ENCODE measurements at places on chromosomes 4 and X.

DNA sequence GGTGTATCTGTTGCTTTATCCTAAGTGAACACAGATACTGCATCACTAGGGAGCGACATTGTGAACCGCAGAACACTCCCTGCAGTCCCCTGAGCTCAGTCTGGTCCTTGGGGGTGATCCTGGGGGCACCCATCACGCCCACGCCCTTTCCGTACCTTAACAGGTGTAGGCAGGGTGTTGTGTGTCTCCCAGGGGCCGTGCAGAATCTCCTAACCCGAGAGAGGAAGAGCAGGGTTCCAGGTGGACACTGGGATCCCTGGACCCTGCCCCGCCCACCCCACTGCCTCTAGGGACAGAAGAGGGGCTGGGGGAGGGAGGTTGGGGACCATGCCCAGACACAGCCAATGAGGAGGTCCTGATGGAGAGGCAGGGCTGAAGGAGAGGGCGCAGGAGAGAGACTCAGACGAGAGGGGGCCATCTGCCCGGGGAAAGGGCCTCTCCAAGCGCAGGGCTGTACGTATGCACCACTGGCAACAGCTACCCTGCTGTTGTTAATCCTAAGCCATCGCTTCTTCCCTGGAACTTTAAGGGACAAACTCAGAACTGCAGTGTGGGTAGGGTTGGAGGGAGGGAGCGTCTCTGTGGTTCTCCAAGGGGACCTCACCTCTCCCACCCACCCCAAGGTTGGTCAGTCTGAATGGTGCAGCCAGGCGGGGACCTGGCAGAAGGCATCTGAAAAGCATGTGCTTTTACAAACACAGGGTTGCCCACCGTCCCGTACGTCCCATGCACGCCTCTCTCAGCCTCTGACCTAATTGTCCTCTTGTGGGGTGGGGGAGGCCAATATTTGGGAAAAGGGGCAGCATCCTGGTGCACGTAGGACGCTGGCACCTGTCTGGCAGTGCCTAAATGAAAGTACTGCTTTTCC lies 2.5 kb downstream of the P2RY8 start:
- peak; percentile 25 for DNase-seq

DNA sequence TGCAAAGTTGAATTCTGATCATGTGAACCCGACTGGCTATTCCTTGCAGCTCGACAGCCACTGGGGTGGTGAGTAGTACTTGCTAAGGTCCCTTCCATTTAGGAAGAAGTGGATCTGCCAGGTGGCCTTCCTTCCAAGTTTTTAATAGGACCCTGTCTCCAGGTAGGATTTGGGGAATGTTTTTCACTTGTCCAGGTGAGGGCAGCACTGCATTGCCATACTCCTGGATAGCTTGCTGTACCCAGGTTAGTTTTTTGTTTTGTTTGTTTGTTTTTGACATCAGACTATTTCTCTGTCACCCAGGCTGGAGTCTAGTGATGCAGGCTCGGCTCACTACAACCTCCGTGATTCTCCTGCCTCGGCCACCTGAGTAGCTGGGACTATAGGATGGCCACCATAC lies 29.8 kb downstream of the SAGE1 start:
- DNase-seq = peak; percentile 11

GRCh38 chrX:18917831-18918230 lies 66.1 kb downstream of the PHKA2 start:
- no peak for DNase-seq

DNA sequence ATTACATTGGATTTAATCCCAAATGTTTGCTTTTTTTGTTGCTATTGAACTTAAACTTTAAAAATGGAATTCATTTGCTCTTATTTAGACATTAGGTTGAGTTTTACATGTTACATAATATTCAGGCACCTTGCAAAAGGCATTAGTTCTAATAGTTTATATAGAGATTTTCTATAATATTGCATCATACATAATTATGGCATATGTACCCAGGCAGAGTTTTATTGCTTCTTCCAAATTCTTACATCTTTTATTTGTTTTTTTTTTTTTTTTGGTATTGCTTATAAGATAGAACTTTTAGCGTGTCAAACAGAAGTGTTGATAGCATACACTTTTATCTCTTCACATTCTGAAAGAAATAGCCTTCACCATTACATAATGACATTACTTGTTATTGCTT lies 487.7 kb downstream of the GABRG1 start:
- DNase-seq = no peak

- no peak for DNase-seq
Observed at GRCh38 chr4:176988226-176988625, 195.5 kb upstream of the VEGFC start.

DNA sequence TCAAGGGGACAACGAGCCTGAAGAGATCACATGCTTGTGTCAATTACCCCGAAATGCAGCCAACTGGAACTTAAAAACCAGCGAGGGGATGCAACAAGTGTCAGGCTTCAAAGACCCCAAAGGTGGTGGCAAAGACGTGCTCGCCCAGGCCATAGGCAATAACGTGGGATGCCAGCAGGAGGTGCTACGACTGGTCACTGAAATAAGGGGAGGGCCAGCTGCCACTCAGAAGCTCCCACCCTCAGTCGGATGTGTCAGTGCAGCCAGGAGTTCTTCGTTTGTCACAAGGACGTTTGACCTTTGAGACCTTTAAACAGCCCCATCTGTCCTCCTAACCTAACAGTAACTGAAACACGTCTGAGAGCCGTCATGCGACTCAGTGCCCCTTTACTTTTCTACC lies 556.8 kb upstream of the PCDH10 start:
- peak; percentile 10 for DNase-seq

- DNase-seq = no peak
Observed at GRCh38 chrX:68443155-68443868, 10.0 kb upstream of the OPHN1 start.

DNA sequence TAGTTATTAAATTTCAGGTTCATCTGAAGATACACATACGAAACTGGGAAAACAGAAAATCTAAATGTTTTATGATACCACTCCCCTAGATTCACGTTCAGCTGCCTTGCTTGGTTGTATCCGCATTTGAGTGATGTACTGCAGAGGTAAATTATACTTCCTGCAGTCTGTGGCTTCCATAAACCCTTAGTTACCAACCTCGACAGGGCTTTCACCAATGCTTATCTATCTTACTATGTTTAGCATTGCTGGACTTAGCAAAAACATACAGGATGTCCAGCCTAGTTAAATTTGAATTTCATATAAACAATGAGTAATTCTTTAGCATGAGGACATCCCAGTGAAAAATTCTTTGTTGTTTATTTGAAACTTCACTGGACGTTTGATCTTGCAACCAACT lies 108.8 kb downstream of the TMA16 start:
- no peak for DNase-seq

DNA sequence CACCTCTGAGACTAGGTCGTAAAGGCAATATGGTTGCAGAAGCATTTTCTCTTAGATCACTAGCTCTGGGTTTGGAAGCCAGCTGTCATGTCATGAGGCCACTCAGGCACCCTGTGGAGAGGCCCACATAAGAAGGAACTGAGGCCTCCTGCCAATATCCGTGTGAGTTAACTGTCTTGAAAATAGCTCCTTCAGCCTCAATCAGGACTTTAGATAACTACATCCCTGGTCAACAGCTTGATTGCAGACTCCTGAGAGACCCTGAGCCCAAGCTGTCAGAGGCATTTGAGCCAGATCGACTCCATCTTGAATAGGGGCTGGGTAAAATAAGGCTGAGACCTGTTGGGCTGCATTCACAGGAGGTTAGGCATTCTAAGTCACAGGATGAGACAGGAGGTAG lies 15.1 kb upstream of the REPS2 start:
- DNase-seq = peak; percentile 37

GRCh38 chr4:163623787-163624186 lies 129.3 kb downstream of the TMA16 start:
- DNase-seq = no peak

GRCh38 chr4:173367285-173367684 lies 3.5 kb upstream of the SAP30 start:
- no peak for DNase-seq

DNA sequence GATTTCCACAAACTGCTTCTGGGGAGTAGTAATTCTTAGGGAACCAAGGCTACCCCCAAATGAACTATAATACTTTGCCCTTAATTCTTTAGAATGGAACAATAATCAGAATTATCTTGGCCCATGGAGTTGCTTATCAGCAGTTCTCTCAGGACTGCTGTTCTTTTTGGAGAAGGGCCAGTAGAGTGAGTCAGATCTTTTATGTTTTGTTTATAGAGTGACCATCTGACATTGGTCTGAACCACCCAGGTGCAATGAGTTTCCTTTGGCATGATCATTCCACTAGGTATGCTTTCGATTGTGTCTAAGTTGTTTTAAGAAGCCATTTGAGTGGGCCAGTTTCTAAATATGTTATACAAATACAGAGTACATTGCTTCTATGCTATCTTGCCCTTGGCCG lies 31.8 kb downstream of the PRRG1 start:
- DNase-seq = no peak

DNA sequence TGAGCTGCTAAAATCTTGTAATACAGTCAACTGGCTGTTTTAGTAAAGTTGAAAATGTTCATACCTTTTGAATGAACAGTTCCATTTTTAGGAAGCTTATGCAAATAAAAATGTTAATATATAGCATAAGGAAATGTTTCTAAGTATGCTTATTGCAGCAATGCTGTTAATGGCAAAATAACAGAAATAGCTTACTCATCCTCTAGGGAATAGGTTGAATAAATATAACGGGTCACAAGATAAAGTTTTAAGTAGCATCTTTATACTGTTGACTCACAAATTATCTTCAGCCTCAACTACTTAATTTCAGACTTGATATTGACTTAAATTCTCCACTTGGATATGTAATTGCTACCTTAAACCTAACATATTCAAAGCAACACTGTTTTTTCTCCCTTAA lies 27.7 kb downstream of the HERC3 start:
- DNase-seq = no peak

- DNase-seq = no peak
Observed at GRCh38 chr4:8160233-8160560, 1.6 kb upstream of the ABLIM2 start.

DNA sequence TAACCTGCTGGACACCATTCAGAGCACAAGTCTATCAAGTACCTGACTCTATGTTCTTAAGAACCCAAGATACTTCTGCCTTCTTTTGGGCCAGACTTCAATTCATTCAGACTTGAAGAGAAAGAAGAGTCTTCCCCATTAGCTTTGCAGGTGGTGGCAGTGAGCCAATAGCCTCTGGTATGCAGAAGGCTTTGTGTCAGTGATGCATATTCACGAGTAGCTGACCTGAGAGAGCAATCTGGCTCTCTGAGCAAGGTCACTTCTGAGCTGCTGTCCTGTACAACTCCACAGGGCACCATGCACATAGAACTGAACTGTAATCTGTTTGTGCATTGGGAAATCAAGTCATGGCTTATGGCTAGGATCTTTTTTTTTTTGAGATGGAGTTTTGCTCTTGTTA lies 39.9 kb upstream of the SPINK2 start:
- peak; percentile 47 for DNase-seq

GRCh38 chrX:129347291-129347690 lies 176.0 kb downstream of the SMARCA1 start:
- peak; percentile 95 for DNase-seq

DNA sequence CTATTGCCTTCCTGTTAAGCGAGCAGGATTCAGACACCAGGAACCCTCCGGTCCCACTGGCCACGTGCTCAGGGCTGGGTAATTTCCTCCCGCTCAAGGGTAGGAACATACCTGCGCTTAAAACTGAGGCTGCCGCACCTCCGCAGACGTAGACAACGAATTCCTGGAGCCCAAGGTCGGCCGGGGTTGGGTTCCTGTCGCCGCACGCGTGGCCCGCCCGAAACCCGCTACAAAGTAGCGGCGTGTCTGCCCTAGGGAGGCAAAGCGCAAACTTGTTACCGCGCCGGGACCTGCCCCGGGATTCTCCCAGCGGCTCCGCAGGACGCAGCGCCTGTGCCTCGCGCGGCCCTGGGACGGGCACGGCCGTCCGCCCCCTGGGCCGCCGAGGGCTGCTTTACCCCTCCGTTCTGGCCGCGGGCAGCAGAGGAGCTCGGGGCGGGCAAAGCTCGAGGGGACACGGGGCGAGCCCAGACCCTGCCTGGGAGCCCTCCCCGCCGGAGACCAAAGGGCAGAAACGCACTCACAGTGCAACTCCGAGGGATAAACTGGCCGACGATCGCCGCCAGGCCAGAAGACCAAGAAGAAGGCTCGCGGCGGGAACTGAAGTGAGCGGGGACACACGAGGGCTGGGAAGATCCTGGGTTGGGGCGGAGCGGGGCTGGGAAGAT lies at the start of gene ERVMER34-1:
ERVMER34-1 (minus strand) TSS at position 607 of the 668 bp plus-strand sequence. CDS start 5,905 bp downstream, outside the sequence.
- DNase-seq = peak; percentile 62

DNA sequence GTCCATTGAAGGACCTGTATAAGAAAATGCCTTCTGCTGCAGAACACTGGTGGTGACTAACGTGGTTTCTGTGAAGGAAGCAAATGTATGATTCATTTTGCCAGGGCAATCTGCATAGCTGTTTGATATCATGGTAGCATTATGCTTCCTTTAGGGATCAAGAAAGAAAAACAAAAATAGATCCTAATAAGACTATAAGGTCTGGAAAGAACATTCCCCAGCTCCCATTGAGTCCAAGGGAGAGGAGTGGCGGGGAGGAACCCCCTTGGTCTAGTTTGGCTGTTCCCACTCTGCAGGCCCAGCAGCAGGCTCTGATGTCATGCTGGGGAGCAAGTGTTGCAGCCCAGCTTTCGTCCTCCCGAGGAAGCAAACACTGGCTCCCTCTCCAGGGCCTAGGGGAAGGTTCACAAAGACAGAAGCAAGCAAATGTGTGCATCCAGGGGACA lies 154.5 kb upstream of the GALNT7 start:
- peak; percentile 81 for DNase-seq

GRCh38 chrX:148215726-148216125 lies 234.6 kb downstream of the FMR1NB start:
- DNase-seq = no peak

DNA sequence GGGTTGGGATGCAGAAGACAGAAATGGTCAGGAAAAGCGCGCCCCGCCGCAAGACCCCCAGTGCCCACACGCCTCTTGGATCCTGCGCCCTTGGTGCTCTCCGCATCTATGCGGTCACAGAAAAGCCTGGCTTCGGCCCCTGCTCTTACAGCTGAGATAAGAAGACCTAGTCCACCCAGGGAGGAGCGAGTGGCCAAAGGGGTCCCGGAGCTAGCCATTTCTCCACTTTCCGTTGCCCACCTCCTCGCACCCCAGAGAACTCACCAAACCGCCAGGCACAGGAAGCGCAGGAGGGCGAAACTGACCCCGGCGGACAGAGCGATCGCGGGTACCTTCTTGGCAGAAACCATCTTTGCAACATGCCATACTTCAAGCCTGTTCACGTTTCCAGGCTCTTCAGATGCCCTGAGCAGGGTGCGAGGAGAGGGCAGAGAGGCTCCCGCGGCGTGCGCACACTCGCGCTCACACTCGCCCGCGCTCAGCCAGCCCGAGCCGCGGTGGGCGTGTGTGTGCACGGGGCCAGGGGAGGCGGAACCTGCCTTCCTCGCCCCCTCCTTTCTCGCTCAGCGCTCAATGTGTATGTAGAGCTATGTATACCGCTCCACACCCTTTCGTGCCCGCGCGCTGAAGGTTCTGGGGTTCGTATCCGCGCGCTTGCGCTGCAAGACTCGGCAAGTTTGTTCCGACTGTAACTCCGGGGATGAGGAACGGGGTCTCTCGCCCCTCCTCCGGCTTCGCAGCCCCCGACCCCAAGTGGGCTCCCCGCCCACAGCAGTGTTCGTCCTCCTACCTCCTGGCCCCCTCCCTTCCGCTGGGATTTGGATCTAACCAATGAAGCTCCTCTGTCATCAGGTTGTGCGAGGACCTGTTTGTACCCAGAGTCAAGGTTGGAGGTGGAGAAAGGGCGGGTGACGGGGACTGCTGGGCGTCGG lies at the start of gene GABRA4:
GABRA4 (minus strand) TSS at position 507 of the 932 bp plus-strand sequence; CDS start at position 350, 157 bp downstream.
- DNase-seq = peak; percentile 1

- peak; percentile 61 for DNase-seq
Observed at GRCh38 chrX:48937054-48937907, 18.5 kb upstream of the PIM2 start.

- DNase-seq = no peak
Observed at GRCh38 chr4:73817341-73817740, 19.1 kb upstream of the CXCL6 start.

- peak; percentile 22 for DNase-seq
Observed at GRCh38 chr4:3387154-3387942, 54.4 kb upstream of the HGFAC start.

Data from ELF-1 (cell line).